SHP77 (cell line): ENCODE measurements at places on chromosomes 13 and 19.

DNA sequence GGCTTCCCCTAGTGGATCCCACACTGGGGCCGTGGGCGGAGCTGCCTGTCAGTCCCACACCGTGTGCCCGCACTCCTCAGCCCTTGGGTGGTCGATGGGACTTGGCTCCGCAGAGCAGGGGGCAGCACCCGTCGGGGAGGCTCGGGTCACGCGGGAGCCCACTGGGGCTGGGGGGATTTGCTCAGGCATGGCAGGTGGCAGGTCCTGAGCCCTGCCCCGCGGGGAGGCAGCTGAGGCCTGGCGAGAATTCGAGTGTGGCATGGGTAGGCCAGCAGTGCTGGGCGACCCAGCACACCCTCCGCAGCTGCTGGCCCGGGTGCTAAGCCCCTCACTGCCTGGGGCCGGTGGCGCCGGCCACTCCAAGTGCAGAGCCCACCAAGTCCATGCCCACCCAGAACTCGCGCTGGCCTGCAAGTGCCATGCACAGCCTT, 481.7 kb upstream of the PRR20A start:
- no peak for DNase-seq

DNA sequence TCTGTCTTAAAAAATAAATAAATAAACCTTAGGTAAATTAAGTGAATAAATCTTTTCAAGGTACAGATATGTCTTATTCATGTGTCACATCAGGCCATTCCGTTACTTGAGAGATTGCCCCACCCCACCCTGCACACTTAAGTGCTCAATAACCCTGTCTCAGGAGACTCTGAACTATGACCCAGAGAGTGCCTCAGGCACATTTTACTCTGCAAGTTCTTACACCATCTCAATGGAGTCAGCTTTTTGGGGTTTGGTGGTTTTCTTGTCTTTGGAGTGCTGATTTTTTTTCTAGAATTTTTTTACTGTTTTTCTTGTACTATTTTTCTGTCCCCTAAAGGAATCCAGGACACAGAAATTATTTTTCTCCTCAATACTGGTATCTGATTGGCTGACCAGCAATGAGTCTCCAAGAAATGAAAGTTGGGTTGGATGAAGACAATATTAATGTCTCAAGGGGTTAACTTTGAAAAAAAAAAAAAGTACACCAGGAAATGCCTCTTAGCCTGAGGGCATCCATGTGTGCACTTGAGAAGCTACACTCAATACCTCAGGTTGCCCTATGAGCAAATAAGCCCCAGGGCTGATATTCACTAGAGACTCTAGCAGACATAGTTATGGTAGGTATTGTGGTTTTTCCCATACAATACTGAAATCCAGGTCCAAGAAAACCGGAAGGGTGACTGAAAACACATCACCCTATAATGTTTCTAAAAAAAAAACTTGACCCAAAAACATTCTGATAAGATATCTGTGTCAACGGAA, 114.6 kb upstream of the ZNF91 start:
- no peak for DNase-seq

GRCh38 chr19:49884109-49884508, 6.6 kb downstream of the TBC1D17 start:
- DNase-seq: no peak

GRCh38 chr13:113305208-113305607, 8.2 kb downstream of the LAMP1 start:
- no peak for DNase-seq
